Stimulated activated CD4-positive, alpha-beta T cell treated with anti-CD3 and anti-CD28 coated beads, Interleukin-1b, Interleukin-23, amount 100 ng/mL, for 1 hour (primary cell): ENCODE measurements at places on chromosomes 16 and 17.

GRCh38 chr17:68792042-68792685 is 163.0 kb downstream of the ABCA8 start:
- no peak for DNase-seq

DNA sequence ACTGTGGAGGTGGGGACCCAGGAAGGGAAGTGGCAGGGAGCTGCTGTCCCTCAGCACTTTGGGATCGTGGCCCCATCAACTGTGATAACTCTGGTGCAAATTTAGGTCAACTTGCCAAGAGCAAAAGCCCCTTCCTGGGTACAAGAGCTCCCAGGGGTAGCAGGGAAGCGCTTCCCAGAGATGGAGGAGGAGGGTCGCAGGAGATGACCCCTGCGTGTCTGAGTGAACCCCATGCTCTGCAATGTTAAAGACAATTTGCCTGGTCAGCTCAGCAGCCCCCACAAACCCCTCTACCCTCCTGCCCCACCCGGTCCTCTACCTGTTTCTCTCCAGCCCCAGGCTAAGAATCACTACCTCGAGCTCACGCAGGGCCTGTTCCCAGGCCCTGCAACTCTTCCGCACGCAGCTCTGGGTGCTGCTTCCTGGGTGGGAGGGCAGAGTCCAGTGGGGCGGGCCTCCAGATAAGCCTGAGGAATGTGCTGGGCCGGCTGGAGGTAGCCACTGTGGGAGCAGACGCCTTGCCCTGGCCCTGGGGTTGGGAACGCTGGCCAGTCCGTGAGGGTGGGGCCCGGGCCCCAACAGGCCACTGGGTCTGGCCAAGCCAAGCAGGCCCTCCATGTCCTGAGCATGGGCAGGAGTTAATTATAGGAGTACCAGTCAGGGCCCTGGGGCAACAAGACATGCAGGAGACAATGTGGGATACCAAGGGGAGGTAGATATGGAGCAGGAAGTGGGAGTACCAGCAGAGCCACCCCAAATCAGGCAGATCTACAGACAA is 6.1 kb downstream of the DOK4 start:
- DNase-seq = no peak

GRCh38 chr17:59825533-59826322 is 67.0 kb downstream of the TUBD1 start:
- DNase-seq = no peak

DNA sequence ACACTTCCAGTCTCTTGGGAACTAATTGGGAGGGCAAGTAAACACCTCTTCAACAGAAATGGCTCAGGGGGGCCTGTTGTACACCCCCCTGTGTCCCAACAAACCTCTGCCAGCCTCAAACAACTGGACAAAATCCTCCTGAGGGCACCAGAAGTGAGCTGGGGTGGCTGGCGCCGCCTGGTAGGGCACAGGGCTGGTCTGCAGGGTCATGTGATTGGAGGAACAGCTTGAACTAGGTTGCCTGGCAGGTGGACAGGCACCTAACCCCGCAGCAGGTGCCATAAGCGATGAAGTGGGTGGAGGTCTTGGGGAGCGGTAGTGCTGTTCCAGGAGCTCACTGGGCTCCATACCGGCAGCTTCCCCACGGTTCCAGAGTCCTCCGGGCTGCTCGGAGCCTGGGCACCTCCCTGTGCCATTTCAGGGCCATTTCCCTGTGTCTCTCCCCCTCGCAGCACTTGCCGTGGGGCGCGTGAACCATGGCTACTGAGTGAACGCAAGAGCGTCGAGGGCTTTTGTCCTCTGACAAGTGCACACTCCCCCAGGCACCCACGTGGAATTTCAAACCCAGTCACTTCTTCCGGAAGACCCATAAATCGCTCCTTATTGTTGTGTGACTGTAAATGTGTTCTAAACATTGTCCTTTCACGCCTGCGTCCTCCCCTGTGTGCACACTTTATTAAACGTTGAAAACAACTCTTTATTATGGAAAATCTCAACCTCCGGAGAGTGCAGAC is 101.5 kb downstream of the SEC14L1 start:
- no peak for DNase-seq

DNA sequence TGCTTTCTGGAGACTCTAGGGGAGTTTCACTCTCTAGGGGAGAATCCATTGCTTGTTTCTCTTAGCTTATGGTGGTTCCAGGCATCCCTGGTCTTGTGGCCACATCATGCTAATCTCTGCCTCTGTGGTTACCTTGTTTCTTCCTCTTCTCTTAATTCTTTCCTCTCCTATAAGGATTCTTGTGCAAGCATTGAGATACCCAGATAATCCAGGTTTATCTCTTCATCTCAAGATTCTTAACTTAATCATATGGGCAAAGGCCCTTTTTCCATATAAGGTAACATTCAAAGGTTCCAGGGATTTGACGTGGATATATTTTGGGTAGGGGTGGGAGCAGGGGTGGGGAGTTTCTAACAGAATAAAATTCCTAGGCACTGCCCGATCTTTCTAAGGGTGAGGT is 32.6 kb downstream of the FAM20A start:
- no peak for DNase-seq

- DNase-seq = no peak
Measured at GRCh38 chr16:6081320-6081976, 983.9 kb upstream of the EEF2KMT start.

GRCh38 chr17:7292194-7292593 is 2.2 kb downstream of the YBX2 start:
- no peak for DNase-seq

DNA sequence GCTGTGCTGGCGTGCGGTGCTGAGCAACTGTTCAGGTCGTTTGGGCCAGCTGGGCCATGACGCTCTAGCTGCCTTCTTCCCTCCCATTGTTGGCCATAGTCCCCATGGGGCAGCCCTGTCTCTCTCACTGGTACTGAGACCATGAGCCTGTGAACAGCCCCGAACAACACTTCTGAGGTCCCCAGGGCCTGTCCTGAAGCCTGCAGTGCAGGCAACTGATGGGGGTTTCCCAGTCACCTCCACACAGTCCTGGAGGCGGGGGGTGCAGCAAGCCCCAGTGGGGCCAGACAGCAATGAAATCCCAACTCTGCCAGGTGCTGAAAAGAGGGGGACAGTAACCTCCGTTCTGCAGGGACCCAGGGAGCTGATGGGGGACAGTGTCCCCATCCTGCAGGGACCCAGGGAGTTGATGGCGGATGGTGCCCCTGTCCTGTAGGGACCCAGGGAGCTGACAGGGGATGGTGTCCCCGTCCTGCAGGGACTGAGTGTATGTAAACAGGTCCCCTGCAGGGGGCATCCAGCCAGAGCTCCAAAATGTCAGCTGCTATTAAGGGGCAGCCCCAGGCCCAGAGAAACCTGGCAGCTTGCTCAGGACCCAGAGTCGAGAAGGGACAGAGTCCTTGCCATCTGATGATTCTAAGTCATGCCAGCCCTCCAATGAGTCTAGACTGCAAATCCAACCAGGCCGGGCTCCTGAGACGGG is 30.4 kb downstream of the ENGASE start:
- DNase-seq = no peak

- no peak for DNase-seq
Measured at GRCh38 chr16:11405331-11406176, 60.3 kb downstream of the RMI2 start.

- DNase-seq = no peak
Measured at GRCh38 chr16:50695017-50696000, 1.9 kb downstream of the NOD2 start.

GRCh38 chr17:16352667-16353316 is 477 bp downstream of the CENPV start:
- DNase-seq = no peak

DNA sequence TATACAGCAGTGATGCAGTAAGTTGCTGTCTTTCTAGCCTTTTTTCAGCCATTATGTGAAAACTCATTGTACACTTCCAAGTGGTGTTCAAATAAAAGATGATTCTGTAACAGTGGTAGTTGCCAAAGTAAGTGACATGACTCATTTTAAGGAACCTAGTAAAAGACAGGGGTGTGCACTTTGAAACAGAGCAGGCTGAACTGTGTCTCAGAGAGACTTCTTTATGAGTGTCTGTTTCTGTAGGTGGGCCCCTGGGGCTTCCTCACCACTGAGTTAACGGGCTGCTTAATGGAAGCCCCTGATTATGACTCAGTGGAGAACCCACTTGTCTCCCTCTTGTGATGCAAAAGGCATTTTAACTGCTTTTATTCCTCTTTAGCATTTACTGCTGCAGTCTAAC is 147.3 kb downstream of the PCTP start:
- no peak for DNase-seq

DNA sequence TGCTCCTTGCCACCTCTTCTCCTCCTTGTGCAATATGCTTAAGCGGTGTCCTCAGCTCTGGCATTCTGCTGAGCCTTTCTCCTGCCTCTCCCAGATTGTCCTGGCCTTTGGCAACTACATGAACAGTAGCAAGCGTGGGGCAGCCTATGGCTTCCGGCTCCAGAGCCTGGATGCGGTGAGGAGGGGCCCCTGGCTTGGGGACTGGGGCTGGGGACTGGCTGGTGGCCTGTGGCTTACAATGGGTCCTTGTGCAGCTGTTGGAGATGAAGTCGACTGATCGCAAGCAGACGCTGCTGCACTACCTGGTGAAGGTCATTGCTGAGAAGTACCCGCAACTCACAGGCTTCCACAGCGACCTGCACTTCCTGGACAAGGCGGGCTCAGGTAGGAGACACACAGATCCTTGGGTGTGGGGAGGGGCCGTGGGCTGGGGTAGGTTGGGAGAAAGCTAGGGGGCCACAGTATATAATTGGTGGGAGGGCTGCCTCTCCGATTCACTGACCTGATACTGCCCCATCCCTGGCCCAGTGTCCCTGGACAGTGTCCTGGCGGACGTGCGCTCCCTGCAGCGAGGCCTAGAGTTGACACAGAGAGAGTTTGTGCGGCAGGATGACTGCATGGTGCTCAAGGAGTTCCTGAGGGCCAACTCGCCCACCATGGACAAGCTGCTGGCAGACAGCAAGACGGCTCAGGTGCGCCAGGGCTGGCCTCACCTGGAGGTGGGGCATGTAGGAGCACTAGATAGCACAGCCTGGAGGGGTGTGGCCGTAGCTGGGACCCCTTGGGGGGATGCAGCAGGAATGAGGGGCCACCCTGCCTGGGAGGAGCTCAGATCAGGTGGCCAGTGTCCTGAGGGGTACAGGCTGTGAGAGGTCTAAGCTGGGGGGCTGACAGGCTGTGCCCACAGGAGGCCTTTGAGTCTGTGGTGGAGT is 16.9 kb downstream of the SPATA32 start:
- DNase-seq = no peak

- DNase-seq = no peak
Measured at GRCh38 chr16:87127766-87128147, 189.4 kb downstream of the C16orf95 start.

DNA sequence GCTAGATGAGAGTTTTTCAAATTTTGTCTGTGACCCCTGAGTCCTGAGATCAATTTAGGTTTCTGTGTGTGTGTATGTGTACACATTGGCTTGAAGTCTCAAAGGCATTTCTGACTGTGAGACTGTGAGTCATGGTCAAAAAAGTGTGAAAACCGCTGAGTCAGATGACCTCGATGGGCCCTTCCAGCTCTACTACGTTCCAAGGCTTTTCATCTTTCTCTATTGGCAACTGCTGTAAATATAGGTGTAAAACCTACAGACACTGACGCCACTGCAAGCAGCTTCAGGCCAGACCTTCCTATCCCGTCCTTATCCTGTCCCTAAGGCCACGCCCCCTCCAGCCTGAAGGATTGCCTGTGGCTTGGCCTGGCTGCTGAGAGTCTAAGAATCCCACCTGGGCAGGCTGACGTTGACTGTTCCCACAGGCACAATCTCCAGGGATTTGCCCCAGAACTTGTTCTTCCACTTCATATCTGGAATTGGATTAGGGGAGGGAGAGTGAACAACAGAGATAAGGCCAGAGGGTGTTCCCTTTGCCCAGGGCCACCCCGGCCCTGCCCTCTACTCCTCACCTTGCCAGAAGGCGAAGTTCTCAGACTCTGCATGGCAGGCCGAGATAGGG is 11.3 kb downstream of the OSBPL7 start:
- DNase-seq = no peak

- DNase-seq = no peak
Measured at GRCh38 chr17:59167571-59168001, 12.0 kb downstream of the PRR11 start.
